Iris pigment epithelial cell (primary cell): ENCODE measurements at places on chromosomes 13 and 19.
A peak's percentile ranks its signal among the peaks of the same experiment; 100 is the strongest.

DNA sequence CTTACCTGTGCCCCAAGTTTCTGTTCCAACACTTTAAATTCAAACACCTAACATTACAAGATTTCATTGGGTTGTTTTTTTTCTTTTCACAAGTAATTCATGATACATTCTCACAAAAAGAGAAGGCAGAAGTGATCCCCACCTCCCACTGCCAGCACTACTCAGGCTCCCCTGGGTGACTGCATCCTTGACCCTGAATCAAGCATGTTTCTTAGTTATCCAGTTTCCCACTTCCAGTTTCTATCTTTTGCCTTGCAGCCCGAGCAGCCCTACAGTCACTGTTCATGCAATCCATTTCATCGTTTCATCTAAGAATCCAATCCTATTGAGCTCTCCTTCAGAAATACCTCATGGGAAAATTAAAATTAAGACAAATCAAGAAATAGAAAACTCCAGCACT lies 61.4 kb downstream of the RNASEH2B start:
- DNase-seq, result no peak

DNA sequence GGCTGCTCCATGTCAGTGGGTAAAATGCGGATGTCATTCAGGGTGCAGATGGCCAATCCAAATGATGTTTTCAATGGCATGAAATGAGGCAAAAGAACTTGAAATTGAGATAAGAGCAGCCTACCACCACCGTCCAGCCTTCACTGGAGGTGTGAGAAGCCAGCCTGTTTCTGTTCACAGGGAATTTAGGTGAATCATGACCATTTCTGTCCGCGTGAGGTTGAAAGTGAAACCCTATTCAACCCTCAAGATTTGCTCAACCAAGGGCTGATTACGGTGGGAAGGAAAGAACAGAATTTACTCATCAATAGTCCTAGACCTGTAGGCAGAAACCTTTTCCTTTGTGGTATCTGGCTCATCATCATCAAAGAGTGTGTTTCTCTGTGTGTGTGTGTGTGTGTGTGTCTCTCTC lies 370.7 kb downstream of the COG6 start:
- peak; percentile 81 for DNase-seq

- no peak for DNase-seq
Observed at GRCh38 chr19:4399812-4400134, 574 bp downstream of the SH3GL1 start.

- peak; percentile 31 for DNase-seq
Observed at GRCh38 chr13:47463726-47464125, 537.3 kb downstream of the SUCLA2 start.

- DNase-seq, result no peak
Observed at GRCh38 chr19:48371367-48371766, 7.2 kb downstream of the SYNGR4 start.

DNA sequence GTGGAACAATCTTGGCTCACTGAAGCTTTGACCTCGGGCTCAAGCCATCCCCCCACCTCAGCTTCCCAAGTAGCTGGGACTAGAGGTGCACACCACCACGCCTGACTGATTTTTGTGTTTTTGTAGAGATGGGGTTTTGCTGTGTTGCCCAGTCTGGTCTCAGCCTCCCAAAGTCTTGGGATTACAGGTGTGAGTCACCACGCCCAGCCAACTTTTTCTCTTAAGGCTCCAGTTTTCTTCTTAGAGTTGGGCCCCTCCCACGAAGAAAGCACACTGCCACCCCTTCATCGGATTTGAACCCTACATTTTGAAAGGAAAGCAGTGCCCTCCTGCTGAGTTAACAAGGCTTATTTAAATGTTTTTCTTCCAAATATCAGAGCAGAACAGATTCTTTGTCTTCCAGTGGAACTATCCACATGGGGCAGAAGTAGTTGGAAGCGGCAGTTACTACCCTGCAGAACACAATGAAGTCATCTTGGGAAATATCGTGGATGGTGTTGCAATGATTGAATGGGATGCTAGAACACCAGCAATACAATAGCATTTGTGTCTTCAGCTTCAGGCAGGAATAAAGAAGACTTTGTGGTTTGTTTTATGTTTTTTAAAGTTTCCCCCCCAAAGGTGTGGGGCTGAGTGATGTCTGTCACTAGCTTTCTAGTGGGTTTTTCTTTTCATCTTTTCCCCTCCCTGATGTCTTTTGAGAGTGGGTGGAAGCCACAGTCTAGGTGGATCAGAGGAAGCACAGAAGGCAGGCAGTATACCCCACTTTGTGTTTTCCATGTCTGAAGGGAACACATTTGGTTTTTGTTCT lies 8.9 kb downstream of the ACTN4 start:
- DNase-seq, result peak; percentile 85

DNA sequence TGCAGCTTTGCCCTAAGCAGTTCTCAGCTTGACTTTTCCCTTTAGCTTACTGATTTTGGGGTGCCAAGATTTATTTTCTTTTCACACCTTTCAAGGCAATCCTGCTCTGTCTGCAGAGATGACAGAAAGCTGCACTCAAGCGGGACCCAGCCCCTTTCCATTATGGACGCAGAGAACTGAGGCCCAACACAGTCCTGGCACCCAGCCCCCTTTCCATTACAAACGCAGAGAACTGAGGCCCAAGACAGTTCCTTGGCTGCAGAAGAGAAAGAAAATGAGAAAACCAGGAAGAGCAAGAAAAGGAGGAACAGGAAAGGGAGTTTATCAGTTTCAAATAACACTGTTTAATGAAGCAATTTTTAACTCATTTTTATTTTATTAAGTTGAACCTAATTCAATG lies 36.8 kb upstream of the ATP11A start:
- DNase-seq, result no peak

GRCh38 chr13:29937841-29938240 lies 87.4 kb upstream of the UBL3 start:
- DNase-seq, result no peak

DNA sequence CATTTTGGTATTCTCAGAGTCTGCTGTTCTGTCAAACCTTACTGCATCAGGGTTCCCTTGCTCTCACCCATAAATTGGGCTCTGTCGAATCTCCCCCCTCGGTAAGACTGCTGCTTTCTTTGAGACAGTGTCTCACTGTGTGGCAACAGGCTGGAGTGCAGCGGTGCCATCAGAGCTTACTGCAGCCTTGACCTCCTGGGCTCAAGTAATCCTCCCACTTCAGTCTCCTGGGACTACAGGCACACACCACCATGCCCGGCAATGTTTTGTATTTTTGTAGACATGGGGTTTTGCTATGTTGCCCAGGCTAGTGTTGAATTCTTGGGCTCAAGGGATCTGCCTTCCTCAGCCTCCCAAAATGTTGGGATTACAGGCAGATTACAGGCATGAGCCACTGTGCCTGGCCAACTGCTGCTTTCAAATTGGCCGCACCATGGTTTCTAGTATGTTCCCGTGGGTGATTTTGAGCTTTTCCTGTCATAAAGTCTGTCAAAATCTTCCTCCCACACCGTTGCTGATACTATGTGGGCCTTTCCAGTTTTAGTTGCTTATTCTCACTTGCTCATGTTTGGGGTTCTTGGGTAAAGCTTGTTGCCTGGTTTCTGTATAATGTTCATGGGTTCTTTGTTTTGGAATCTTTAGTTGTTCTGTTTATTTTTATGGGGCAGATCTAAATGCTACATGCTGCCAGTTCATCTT lies 10.6 kb downstream of the RFC3 start:
- DNase-seq, result no peak

DNA sequence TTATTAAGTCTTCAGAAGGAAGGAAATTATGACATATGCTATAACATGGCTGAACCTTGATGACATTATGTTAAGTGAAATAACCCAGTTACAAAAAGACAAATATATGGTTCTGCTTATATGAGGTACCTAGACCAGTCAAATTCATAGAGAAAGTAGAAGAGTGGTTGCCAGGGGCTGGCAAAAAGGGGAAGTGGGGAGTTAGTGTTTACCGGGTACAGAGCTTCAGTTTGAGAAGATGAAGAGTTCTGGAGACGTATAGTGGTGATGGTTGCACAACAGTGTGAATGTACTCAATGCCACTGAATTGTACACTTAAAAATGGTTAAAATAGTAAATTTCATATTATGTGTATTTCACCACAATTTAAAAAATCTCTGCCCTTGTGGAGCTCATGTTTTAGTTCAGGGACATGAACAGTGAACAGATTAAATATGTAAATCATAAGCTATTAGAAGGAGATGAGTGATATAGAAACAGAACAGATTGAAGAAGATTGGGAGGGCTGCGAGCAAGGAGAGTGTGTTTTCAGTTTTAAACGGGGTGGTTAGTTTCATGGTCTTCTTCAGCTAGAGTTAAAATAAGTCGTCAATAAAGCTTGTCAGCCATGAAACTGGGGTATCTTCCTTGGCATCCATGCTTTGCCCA lies 355.2 kb downstream of the KCNRG start:
- no peak for DNase-seq

- DNase-seq, result no peak
Observed at GRCh38 chr13:85666356-85666755, 132.9 kb downstream of the SLITRK6 start.

DNA sequence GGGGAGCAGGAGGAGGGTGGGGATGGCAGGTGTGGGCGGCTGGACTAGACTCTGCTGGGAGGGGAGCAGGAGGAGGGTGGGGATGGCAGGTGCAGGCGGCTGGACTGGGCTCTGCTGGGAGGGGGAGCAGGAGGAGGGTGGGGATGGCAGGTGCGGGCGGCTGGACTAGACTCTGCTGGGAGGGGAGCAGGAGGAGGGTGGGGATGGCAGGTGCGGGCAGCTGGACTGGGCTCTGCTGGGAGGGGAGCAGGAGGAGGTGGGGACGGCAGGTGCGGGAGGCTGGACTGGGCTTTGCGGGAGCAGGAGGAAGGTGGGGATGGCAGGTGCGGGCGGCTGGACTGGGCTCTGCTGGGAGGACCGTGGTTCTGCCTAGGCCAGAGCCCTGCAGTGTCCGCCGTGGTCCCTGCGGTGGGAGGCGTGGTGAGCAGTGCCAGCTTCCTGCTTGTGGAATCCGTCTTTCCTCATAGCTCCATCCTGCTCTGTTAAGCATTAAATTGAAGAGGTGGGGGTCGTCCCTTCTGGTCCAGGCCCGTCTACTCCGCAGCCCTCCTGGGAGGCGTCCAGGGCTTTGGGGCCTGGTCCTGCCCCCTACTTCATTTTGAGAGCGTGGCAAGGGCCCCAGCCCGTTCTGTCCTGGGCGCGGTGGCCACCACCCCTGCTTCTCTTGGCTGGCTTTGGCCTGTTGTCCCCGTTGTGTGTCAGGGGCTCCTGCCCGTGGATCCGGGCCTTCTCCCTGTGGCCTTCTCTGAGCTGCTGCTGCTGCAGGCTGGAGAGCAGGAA lies 4.7 kb downstream of the SPPL2B start:
- DNase-seq, result no peak
